ENCODE measurements at places on chromosomes 2 and 18.

- peak; percentile 79 for DNase-seq
These were observed 16.8 kb upstream of the HES6 start for GRCh38 chr2:238256594-238257104.

DNA sequence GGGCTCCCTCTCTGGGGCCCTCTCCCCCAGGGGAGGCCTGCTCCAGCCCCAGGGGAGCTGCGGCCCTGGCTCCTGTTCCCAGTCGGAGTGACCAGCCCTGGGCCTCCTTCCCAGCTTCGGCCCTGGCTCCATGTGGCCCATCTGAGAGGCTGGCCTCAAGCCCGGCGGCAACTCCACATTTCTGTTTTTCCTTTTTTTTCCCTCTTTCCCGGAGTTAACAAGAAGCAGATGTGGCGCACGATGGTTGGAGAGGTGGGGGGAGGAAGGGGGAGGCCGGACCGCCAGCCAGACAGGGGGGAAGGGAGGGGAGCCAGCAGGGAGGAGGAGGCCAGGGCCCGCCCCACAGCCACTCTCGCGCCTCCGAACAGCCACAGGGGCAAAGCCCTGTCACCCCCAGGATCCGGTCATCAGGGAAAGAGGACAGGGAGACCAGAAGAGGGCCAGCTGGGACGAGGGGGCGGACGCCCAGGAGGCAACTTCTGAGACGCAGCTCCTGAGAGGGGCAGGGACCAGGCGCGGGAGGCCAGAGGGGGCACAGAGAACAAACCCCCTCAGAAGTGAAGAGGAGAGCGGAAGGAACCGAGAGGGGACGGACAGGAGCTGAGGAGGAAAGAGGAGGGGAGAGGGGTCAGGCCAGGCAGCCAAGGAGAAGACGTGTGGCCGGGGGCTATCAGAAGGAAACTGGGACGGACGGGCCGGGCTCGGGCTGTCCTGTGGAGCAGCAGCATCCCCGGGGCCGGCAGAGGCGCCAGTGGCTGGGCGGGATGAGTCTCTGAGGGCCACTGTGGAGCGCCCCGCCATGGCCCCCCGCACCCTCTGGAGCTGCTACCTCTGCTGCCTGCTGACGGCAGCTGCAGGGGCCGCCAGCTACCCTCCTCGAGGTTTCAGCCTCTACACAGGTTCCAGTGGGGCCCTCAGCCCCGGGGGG is at the start of gene EMILIN1:
EMILIN1 (plus strand) TSS at position 349 of the 928 bp plus-strand sequence; CDS start at position 800, 451 bp downstream.
- peak; percentile 98 for DNase-seq

- DNase-seq = peak; percentile 74
These were observed 78.4 kb upstream of the ZNF516 start for GRCh38 chr18:76573325-76574025.

- no peak for DNase-seq
These were observed 8.8 kb downstream of the RALB start for GRCh38 chr2:120261387-120262006.

DNA sequence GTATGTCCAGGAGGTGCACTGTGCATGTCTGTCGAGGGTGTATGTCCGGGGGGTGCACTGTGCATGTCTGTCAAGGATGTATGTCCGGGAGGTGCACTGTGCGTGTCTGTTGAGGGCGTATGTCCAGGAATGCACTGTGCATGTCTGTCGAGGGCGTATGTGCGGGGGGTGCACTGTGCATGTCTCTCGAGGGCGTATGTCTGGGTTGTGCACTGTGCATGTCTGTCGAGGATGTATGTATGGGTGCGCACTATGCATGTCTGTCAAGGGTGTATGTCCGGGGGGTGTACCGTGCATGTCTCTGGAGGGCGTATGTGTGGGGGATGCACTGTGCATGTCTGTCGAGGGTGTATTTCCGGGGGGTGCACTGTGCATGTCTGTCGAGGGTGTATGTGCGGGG is 249.3 kb upstream of the MYT1L start:
- DNase-seq = no peak

DNA sequence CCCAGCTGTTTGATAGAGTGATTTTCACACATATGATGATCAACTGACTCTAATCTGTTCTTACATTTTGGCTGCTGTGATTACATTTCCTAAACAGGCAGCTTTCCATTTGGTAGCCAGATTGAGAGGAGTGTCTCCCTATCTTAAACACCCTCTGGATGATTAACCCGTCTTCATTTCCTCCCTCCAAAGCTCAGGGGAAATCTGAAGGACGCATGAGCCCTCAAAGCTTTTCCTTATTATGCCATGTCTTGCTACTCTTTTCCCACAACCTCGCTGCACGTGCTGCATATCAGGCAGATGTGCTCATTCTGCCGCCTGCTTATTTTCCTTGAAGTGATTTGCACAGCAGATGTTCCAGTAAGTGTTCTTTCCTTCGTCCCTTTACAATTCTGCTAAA is 837.4 kb downstream of the LRRTM4 start:
- no peak for DNase-seq

- DNase-seq = no peak
These were observed 21.0 kb downstream of the MROH2A start for GRCh38 chr2:233799087-233799665.

- no peak for DNase-seq
These were observed 97.0 kb upstream of the REG3G start for GRCh38 chr2:78928502-78928901.

DNA sequence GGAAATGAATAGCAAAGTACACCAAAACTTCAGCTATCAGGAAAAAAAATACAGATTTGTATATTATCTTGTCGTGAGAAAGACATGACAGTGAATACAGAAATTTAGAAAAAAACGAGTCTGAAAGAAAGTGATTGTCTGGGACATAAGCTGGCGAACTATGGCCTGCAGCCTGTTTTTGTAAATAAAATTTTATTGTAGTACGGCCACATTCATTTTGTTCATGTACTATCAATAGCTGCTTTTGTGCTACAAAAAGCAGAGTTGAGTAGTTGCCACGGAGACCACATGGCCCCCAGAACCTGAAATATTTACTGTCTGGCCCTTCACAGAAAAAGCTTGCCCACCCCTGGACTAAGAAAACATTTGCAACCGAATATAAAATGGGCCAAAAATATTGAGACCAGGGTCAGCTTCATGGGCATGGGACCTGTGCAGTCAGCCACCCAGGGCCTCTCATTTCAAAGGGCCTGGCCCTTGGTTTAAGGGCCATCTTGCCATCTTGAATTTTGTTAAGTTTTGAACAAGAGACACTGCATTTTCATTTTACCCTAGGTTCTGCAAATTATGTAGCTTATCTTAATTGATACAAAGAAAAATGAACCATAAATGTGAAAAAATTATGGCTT is 17.9 kb downstream of the ANTXR1 start:
- DNase-seq = no peak

DNA sequence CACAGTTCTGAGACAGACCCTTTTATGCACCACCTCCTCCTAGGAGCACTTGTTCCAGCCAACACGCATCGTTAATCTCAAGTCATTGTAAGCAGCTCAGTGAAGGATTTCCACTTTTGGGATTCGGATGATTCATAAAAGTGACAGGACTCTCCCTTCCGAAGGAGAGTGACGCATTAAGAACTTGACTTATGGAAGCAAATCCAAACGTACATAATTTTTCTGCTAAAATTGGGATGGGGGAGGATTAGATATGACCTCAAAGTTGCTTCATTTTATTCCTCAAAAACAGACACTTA is 165.7 kb downstream of the TWIST2 start:
- no peak for DNase-seq

GRCh38 chr2:99694331-99694730 is 204.5 kb upstream of the REV1 start:
- no peak for DNase-seq

GRCh38 chr2:217863883-217864282 is 138.9 kb downstream of the TNS1 start:
- no peak for DNase-seq

GRCh38 chr2:117199511-117199910 is 615.0 kb upstream of the DDX18 start:
- DNase-seq = no peak

- DNase-seq = peak; percentile 97
These were observed 25.3 kb downstream of the SCG2 start for GRCh38 chr2:223576873-223577272.

DNA sequence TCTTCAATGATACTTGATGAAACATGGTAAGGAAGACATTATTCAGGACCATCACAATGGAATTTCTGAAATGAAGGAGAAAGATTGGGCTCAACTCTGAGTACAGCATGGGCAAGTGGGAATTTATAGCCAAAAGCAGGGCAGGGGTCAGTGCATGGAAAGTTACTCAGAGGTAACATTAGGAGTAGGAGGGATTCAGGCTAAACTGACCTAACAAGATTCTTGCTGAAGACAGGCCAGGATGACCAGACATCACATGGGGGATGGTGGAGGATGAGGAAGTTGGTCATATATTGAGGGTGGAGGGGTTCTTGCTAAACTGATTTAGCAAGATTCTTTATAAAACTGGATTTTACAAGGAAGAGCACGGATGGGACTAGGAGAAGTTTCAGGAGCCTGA is 489.8 kb downstream of the ADCYAP1 start:
- DNase-seq = no peak

- no peak for DNase-seq
These were observed 17.5 kb upstream of the POLI start for GRCh38 chr18:54251606-54252390.

GRCh38 chr2:237062585-237062984 is 23.1 kb upstream of the COPS8 start:
- no peak for DNase-seq

DNA sequence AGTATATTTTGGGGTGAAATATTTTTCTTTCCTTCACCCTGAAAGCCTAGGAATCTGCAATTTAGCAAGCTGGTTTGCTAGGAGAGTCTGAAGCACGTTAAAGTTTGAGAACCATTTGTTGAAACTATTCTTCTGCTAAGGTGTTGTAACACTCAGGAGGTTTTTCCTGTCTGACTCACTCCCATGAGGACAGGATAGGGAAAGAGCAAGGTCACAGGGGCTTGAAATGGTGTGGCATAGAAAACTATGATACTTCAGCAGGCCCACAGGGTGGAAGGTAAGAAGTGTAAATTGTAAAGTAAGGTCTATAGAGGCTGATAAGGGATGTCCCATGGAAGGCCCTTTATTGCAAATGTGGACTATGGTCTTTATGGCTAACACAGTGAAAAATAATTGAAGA is 177.7 kb upstream of the ZC3H15 start:
- peak; percentile 23 for DNase-seq

- DNase-seq = no peak
These were observed 108.3 kb downstream of the HDAC4 start for GRCh38 chr2:239292531-239292930.

DNA sequence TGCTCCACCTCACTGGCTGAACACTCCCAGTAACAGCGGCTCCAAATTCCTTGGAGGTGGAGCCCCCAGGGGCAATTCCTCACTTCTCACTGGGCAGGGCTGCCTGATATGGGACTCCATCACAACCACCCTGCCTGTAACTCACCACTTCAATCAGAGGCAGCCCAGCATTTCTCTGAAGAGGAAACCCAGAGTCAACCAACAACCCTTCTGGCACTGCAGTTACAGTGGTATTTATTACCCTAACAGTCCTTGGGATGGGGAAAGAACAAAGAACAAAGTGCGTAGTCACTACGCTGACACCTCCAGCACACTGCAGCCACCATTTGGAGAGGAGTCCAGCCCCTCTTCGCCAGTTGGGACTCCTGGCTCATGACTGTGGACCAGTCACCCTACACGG is 85.7 kb upstream of the GALNT13 start:
- DNase-seq = no peak

- no peak for DNase-seq
These were observed 721 bp downstream of the FHOD3 start for GRCh38 chr18:36298126-36298741.

DNA sequence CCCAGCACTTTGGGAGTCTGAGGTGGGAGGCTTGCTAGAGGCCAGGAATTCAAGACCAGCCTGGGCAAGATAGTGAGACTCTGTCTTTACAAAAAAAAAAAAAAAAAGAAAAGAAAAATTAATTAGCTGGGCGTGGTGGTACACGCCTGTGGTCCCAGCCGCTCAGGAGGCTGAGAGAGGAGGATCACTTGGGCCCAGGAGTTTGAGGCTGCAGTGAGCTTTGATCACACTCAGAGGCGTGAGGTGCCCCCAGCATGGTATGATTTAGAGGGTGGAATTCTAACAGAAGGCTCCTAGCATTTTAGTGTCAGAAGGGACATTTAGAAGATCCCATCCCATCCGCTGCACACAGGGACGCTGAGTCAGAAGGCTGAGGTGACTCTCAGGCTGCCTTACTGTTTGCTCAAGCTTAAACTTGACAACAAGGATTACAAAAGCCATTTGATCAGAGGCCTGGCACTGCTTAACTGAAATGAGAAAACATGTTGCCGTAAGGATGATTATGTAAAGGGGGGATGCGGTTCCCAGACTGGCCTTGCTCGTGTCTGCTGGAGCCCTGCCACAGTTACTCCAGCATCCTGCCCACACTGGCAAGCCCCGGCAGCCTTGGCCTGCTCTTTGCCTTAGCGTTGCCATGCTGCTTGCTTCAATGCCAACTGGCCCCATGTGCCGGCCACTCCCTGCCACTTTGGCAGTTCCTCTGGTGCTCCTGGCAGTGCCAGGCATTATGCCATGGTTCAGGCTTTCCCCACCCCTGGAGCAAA is 45.6 kb upstream of the SLC1A4 start:
- peak; percentile 62 for DNase-seq

Measured in cardiac fibroblast (primary cell).